ENCODE measurements at places on chromosomes 7 and 10.

DNA sequence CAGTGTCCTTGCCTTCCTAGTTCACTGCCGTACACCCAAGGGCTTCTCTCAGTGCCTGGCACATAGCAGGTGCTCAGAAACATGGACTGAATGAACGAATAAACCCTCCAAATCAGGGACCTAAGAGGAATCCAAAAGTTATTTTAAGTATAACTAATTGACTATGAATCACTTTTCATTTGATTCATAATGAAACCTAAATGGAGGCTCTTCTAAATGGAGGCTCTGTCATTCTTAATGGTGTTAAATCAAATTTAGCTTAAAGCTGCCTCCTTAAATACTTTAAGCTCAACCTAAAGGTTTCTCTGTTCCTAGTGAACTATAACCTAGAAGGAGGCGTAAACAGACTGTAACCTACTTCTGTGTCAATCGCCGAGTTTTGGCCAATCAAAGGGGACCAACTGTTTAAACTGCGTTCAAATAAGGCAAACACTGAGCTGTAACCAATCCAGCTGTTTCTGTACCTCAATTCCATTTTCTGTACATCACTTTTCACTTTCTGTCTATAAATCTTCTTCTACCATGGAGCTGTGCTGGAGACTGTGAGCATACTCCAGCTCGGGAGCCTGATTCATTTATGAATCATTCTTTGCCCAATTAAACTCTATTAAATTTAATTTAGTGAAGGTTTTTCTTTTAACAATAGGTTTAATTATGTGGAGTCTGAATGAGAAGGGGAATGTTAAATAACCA, 11.0 kb downstream of the PYROXD2 start:
- DNase-seq, result no peak

DNA sequence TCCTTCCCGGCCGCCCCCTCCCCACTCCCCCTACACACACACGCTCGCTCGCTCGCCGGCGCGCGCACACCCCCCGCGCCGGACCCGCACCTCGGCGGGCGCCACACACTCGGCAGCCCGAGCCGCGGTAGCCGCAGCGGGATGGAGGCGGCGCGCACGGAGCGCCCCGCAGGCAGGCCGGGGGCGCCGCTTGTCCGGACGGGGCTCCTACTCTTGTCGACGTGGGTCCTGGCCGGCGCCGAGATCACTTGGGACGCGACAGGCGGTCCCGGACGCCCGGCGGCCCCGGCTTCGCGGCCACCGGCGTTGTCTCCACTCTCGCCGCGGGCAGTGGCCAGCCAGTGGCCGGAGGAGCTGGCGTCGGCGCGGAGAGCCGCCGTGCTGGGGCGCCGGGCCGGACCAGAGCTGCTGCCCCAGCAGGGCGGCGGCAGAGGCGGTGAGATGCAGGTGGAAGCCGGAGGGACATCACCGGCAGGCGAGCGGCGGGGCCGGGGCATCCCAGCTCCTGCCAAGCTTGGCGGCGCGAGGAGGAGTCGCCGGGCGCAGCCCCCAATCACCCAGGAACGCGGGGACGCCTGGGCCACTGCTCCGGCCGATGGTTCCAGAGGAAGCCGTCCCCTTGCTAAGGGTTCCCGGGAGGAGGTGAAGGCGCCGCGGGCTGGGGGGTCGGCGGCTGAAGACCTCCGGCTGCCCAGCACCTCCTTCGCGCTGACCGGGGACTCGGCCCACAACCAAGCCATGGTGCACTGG, at the start of gene SORCS3:
TSS of gene SORCS3 (plus strand) at position 104 of the 750 bp plus-strand sequence.
- no peak for DNase-seq

DNA sequence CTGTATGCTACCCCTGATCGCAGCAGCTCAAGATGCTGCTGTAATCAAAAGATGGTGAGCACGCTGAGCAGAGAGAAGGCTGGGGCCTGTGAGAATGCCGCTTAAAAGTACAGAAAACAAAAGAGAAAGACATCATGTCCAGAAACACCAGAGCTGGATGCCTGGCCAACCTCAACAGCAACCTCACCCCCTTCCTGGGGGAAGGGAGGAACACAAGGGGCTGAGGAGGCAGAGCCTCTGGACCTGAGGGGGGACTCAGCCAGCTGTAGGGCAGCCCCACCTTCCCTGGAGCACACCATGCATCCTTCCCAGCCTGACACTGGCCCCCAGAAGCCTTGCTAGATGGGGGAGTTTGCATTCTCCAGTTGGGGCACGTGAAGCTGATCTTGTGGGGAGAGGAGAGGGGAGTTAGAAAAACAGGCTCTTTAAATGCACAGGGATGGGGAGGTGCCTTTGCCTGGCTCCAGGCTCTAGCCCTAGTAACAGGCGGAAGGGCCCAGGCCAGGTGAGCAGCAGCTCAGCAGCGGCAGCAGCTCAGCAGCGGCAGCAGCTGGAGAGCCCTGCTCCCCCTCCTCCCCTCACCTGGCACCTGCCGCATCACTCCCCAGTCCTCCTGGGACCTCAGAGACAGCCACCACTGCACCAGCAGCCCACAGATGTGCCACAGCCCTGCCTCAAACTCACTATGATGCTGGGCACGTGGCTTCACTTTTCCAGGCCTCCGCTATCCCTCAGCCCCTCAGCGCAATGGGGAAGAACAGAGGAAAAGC, 156.3 kb downstream of the NEURL1 start:
- DNase-seq, result peak; percentile 94

GRCh38 chr7:155665957-155666287, 21.5 kb downstream of the RBM33 start:
- no peak for DNase-seq

GRCh38 chr7:14438366-14438765, 448.9 kb upstream of the ETV1 start:
- no peak for DNase-seq

- peak; percentile 70 for DNase-seq
Measured at GRCh38 chr7:78530351-78530750, 731.8 kb downstream of the PHTF2 start.

DNA sequence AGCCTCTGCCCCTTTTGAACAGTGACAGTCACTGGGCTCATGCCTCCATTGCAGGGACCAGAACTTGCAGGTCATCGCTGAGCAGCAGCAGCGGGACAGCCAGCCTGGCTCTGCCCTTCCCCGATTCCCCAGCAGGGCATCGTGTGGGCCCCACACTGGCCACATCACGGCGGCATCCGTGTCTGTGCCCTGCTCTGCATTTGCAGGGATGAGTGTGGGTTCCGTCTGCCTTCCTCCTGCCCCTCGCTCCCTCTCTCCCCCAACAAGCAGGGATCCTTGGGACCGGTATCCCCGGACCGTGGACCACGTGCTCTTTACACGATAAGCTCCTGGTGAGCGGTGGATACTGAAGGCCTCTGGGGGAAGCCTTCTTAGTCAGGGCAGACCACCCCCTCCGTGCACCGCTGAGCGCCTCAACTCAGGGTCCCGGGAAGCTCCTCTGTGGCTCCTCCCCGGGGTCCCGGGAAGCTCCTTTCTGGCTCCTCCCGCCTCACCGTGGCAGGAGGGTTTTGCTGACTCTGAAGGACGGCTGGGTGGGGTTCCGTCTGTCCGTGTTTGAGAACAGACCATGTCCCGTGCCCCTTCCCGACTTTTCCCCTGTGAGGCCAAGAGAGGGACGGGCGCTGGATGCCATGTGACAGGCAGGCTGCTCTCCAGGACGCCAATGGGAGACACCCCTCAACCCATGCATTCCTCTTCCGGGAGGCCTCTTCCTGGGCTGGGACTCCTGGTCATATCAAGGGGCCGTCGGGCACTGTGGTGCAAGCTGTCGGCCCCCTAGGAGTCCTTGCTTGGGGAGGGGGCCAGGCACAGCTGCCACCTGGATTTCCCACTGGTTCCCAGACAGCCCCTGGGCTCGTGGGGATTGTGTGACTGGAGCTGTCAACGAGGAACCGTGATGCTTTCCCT, 23.5 kb upstream of the NKX6-2 start:
- DNase-seq, result no peak

DNA sequence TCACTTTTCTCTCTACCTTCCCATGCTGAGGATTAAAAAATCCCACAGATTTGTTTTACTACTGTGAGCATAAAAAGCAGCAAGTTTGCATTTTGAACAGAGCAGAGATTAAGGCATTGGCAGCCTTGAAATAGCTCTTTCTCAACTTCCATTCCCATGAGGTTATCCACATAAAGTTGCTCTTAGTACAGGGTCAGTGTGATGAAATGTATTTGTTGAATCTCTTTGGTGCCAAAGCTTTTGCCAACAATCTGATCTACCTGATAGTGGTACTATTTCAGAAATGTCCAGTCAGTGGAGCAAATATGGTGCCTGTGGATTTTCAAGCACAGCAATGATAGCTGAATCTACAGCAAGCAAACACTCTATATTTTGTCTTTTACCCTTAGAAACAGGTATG, 254.8 kb downstream of the INHBA start:
- no peak for DNase-seq

DNA sequence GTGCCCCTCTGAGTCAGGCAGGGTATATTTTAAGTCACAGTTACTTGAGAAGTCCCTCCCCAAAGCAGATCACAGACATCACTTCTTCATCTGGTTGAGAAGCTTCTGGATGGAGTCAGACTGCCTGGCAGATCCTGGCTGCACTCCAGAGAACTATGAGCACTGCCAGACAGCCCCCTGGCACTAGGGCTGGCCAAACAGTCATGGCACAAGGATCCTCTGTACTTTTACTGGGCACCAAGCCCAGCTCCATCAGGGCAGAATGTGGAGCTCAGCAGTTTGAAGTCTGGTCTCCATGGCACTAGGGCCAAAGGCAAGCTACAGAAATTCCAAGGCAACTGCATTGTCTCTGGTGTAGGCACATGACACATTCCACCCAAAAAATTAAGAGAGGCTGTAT, 162.1 kb downstream of the NRG3 start:
- no peak for DNase-seq

- no peak for DNase-seq
Measured at GRCh38 chr7:111390000-111390399, 172.3 kb downstream of the IMMP2L start.

GRCh38 chr7:6691103-6691502, 15.6 kb downstream of the ZNF12 start:
- no peak for DNase-seq

DNA sequence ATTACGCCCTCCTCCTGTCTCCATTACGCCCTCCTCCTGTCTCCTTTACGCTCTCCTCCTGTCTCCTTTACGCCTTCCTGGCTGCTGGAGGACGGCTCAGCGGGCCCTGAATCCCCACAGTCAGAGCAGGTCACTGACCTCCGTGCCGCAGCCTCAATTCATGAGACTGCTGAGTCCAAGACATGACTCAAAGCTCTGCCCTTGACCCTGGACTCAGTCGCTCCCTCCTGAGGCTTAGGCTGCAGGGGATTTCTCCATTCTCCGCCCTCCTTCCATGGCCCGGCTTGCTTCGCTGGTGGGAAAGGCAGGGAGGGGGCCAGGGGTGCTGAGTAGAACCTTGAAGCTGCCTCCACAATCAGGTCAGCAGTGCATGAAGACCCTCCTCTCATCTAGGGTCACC, 21.0 kb upstream of the FOXL3 start:
- no peak for DNase-seq

DNA sequence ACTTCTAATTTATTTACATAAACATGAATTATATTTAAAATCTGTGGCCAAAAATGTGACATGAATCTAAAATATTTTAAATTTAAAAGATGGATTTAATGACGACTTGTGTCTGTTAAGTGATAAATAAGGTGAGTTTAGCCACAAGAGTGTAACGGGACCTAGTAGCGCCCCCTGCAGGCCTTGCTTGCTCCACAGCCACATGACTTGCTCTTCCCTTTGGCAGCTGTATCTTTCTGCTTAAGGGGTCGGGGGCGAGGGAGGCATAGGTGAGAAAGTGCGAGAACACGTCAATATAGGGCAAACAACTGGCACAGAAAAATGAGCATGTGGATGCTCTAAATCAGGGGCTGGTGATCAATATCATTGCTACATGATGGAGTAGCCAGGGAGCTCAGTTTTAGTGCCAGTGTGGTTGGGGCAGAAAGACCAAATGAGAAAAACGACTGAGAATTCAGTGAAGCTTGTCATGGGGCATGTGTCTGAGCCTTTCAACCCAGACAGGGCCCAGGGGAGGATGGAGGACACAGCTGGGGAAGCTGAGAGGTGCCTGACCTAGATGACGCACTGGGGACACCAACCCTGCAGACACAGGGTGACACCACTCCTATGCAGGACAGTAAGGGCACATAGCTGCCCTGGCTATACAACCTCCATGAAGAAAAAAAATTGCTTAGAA, 49.8 kb downstream of the PAXIP1 start:
- DNase-seq, result no peak

DNA sequence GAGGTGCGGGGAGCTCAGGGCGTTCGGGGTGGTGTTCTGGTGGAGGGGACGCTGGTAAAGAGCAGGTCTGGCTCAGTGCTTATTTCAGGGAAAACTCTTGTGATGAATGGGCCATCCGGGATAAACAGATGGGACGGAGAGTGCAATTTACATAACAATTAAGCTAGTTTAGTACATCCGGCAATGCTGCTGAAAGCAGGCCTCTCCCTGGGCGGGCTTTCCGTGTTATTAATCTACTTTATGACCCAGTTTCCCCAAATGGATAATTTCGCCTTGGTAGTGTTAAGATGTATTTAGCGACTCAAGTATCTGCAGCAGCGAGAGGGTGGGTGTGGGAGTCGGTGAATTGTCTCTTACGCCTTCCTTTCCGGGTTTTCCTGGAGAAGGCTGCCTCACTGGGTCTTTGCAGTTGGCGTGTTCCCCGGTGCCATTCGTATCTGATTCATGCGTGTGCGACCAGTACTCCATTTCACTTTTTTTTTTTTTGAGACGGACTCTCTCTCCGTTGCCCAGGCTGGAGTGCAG, 25.2 kb downstream of the FOXK1 start:
- DNase-seq, result no peak

DNA sequence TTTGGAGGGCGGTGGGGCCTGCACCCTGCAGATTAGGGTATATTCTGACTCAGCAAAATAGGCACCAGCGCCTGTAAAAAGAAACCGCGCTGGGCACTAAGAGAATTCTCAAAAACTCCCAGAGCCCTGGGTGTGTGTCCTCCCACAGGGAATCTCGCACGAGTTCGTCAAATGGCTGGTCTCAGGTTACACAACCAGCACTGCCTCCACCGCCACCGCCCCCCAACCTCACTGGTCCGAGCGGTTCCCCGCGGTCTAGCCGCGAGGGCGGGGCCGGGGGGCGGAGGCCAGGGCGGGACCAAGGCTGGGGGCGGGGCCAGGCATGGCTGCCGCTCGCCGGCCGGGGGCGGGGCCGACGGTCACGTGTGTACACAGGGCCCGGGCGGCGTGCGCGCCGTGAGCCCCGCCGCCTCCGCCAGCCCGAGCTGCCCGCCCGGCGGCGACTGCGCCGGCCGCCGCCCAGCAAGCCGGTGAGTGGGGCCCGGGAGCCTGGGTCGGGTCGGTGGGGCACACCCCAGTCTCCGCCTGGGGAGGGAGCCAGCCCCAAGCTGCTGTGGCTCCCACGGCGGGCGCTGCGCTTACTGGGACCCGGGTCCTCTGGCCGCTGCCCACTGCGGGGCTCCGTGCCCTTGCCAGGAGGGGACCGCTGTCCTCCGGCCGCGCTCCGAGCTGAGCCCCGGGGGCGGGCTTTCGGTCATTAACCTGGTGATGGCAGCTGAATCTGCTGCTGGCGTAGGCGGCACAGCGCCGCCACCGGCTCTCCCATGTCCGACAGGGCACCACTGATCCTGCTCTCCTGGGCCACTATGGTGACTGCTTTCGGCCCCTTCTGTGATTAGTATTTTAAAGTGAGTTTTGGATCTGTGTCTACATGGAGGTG, at the start of gene GPR146:
TSS of gene GPR146 (plus strand) at position 358 of the 880 bp plus-strand sequence. CDS start 12,970 bp downstream, outside the sequence.
- DNase-seq, result peak; percentile 42

GRCh38 chr7:1925349-1925748, 255.3 kb downstream of the ELFN1 start:
- peak; percentile 25 for DNase-seq

Measured in NCI-H510A treated with DMSO at 0.1 percent for 48 hours (cell line).